ENCODE measurements at places on chromosomes 7 and 10. TPM values are rescaled to one million over a fixed set of nuclear protein-coding genes. Genes with fewer than 3 reads are reported as not detected.
A peak's percentile ranks its signal among the peaks of the same experiment; 100 is the strongest.

The PKD1L1 gene
- polyA plus RNA-seq = 0.11 TPM

The EMX2 gene
- polyA plus RNA-seq = not detected

The ATP6V0A4 gene
- polyA plus RNA-seq = 0.24 TPM

The PLCE1 gene
- polyA plus RNA-seq = 10.7 TPM

The PALD1 gene
- polyA plus RNA-seq = 5.2 TPM

The HOXA4 gene
- polyA plus RNA-seq = 2.3 TPM

The NEURL1 gene
- polyA plus RNA-seq = 0.12 TPM

The DDC gene
- 2.1 TPM for polyA plus RNA-seq

The CH25H gene
- not detected for polyA plus RNA-seq

The ZNF92 gene
- 6.9 TPM for polyA plus RNA-seq

The PRKAG2 gene
- 32.2 TPM for polyA plus RNA-seq

- DNase-seq = no peak
Observed at GRCh38 chr7:30928254-30928872, 16.7 kb downstream of the AQP1 start.

GRCh38 chr7:80968606-80969005 is 49.8 kb upstream of the SEMA3C start:
- no peak for DNase-seq

- DNase-seq = peak; percentile 44
Observed at GRCh38 chr10:6678211-6678803, 98.2 kb upstream of the PRKCQ start.

DNA sequence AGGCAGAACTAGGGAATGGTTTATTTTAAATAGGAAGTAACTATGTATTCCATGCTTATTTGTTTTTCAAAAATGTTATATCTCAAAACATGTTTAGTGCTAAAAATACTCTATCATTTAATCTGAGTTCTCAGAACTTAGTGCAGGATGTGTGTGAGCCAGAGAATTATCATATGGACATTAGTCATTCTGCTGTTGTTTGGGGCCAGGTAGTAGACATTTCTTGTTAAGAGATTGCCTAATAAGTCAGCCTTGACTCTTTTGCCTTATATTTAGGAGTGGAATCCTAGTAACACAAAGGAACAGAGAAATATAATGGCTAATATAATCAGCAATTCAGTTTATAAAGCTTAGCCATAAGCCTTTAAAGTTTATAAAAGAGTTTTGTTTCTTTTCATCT is 149.8 kb downstream of the CCSER2 start:
- DNase-seq = no peak

GRCh38 chr7:105204953-105205352 is 183.8 kb downstream of the SRPK2 start:
- no peak for DNase-seq

DNA sequence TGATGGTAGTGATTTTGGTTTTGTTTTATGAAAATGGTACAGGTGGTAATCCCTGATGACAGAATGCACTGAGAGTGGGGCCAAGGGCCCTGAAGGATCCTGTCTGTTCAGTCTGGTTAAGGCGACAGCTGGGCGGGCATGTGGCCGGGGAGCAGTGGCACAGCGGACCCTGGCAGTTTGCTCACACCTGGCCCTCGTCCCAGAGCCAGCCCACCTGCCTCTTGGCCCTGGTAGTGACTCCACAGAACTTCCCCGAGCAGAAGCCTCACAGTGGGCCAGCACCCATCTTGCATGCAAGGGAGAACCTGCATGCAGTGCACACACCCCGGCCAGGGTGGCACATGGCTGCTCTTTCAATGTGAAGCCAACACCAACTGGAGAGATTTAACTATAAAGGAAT is 82.8 kb downstream of the ALOX5 start:
- DNase-seq = no peak

DNA sequence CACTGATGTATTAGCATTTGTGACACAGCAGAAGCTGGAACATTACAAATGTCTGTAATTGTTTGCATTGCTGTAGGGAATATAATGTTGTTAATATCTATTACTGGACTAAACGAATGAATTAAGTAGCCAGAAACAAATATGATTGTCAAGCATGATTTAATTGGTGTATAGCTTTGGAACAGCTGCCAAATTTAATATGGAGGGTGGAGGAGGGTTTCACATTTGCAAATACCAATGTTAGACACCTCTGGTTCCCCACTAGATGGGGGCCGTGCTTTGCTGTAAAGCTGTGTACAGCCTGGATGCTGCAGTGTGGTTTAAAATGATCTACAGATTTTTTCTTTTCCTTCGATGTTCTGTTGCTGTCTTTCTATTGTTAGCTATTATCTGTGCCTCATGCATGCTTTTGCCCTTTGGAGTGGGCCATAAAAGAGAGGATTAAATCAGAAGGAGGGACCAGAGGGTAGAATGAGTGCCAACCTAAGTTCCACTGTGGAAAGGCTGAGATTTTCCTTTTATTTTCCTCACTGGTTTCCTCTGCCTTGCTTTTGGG is 23.1 kb downstream of the DNAJB9 start:
- peak; percentile 22 for DNase-seq

DNA sequence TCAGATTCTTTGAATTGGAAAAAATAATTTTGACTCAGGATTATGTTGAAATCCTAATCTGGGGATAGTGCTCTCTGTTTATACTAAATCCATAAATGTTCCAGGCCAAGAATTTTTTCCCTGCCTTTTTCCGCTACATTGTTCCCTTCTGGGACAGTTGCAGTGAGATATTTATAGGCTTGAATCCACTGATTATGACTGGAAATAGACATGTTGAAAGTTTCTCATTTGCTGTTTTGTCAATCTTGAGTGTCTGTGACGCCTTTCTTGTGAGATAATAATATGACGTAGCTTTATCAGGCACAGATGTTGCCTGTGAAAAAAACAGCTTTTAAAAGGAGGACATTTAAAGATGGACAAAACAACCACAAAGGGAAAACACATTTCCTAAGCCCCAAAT is 155.9 kb downstream of the ARID5B start:
- no peak for DNase-seq

- peak; percentile 48 for DNase-seq
Observed at GRCh38 chr7:142626420-142627035, 122.7 kb upstream of the PRSS1 start.

DNA sequence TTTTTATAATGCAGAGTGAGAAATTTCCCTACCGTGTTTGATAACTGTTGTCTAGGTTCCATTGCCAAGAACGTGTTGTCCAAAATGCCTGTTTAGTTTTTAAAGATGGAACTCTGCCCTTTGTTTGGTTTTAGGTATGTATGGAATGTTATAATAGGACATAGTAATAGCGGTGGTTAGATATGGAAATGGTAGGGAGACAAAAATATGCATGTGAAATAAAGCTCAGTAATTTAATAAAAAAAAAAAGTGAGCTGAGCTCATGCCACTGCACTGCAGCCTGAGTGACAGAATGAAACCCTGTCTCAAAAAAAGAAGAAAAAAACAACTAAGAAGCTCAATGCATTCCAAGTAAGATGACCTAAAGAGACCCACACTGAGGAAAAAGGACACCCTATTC is 72.9 kb downstream of the ZNF783 start:
- DNase-seq = no peak

DNA sequence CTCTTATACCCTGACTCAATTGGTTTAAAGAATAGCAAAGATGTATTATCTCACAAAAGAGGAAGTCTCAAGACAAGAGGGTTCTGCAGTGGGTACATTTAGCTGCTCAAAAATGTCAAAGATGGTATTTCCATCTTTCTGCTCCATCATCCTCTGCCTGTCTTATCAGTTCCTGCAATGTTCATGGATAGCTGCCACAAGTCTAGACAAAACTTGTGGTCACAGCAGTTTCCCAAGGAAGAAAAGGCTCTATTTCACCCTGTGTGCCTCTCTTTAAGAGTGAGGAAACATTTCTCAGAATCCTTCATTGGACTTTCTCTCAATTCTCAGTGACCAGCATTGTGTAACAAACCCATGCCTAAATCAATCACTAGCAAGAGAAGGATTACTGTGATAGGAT is 634.2 kb upstream of the AUTS2 start:
- DNase-seq = no peak

DNA sequence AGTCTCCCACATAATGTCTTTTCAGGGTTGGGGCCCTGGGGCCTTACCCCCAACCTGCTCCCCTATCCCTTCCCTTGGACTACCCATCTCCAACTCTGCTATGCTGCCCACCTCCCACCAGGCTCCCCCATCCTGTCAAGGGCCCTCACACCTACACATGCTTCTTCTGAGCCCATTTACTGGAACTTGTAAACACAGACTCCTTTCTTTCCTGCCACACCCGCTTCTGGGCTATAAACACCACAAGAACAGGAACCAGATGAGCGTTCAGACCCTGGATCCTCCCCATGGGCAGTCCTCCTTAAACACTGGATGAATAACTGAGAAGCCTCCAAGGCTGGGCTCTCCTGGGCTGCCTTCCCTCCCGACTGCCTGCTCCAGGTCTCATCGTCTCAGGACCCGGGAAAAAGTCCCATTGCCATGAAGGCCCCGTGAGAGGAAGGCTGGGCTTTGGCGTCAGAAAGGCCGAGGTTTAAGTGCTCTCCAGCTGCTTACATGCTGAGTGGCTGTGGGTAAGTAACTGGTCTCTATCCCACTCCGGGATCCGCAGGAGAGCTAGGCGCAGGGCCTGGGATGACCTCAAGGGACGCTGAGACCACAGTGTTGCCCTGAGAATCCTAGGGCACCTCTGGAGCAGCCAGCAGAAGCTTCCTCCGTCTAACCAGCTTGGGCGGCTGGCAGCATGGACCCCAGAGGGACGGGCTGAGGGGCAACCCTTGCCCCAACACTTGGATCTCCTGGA is 15.6 kb upstream of the CRHR2 start:
- DNase-seq = no peak

DNA sequence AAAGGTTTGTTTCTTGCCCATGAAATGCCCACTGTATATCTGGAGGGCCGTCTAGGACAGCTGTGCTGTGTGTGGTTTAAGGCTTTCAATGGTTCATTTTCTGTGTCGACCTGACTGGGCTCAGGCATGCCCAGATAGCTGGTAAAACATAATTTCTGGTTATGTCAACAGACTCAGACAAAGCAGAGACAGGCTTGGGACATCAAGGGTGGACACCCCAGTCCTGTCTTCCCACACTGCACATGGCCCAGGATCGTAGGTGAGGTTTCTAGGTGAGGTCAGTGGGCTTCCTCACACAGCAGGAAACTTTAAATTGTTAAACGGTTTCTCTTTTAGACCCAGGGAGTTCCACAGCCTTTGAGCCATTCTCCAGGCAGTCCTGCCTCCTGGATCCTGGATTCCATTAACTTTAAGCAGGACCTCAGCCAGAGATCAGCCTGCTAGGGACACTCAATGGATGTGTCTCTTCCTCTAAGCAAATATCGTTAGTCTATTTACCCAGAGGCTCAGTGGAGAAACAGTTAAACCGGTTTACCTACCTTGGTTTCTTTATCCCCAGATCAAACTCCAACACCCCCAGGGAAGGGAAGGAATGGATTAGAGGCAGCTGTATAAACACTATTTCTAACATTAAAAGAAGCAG is 66.4 kb downstream of the ST8SIA6 start:
- no peak for DNase-seq

- DNase-seq = no peak
Observed at GRCh38 chr10:36119455-36119854, 477.4 kb upstream of the FZD8 start.

- DNase-seq = no peak
Observed at GRCh38 chr7:142693911-142694310, 55.4 kb upstream of the PRSS1 start.

GRCh38 chr10:89217057-89217990 is 10.2 kb upstream of the CH25H start:
- DNase-seq = peak; percentile 58

- DNase-seq = no peak
Observed at GRCh38 chr7:73823873-73824592, 6.8 kb upstream of the CLDN4 start.

GRCh38 chr7:102061354-102061945 is 225.2 kb upstream of the SH2B2 start:
- DNase-seq = no peak

GRCh38 chr10:121326905-121327304 is 271.3 kb downstream of the FGFR2 start:
- DNase-seq = no peak

DNA sequence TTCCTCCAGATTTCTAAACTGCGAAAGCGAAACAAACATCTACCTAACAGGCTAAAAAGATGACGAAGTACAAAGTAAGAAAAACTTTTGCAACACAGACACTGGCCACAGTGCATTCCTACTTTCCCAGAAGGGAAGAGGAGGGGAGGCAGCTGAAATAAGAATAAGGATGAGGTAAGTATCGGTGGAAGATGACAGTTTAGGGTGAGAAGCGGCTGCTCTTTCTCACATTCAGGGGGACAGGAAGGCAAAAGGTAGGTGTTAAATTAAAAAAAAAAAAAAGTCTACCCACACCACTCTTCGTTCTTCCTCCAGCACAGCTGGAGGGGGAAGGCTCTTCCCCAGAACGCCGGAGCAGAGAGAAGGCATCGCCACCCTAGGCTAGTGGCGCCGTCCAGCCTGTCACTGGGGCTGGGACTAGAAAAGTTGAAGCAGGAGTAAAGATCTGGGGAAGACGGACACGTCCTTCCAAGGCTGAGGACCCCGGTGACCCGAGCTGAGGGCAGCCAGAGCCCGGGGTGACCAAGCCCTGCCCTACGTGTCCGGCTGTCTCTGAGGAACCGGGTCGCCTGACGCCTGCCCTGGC is 846 bp downstream of the DNAJC1 start:
- peak; percentile 35 for DNase-seq

GRCh38 chr7:22329816-22330524 is 27.0 kb downstream of the RAPGEF5 start:
- DNase-seq = no peak

DNA sequence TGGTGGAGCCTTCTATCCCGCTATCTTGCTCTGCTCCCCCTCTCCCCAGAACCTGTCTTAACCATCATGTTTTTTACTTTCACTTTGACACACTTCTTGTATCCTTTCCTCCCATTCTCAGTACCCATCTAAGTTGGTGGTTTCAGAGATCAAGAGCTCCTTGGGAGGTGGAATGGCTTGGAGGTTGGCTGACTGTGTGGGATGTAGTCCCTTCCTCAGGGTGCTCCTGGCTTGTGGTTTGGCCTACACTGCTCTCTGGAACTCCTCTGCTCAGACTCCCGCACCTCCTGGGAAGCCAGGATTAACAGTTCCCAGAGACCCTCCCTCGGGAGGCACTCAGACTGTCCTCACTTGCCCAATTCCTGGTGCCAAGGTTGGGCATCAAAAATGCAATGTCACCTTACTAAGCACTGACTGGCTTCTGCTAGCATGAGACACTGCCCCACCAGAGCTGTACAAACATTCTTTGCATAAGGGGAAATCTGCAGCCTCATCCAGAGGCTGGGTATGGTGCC is 93.1 kb upstream of the NAMPT start:
- DNase-seq = peak; percentile 95

DNA sequence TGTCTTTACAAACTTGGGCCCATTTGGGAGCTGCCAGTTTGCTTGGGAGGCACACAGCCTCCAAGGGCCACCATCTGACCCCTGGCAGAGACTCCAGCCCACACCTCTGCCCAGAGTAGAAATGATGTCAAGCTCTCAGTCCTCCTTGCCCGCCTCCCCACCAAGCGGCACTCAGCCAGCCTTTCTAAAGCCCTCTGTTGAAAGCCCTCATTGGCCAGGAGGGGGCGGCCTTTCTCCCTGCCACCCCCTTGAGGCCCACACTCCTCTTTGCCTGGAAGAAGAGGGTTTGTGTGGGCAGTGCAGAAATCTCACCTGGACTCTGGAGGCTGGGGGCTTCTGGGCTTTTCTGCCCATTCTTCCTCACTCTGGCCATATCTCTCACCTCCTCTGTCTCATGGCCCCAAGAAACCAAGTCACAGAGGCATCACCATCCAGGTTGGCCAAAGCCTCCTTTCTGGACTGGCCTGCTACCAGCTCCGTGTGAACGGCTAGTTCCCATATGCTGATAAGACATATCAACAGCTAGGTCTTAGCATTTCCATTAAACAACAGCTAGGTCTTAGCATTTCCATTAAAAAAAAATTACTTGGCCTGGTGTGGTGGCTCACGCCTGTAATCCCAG is 36.1 kb downstream of the UBTD1 start:
- peak; percentile 61 for DNase-seq
